ENCODE measurements at places on chromosomes 1 and 21.

DNA sequence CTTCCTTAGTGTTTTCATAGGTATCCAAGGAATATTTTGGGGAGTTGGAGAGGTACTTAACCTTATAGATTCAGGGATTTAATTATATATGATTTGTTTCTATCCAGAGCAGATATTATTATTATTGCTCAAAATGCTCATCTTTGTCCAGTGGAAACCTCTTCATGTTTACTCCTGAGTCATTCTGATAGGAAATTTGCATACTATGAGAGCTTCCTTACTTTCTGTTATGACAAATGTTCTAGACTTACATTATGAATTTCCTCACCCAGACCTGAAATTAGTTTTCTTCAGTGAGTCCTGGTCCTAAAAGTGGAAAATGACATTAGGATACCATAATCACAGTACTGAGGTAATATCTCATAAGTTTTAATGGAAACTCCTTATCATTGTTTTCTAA is 57.5 kb upstream of the PLPPR5 start:
- DNase-seq: no peak

GRCh38 chr1:156075775-156076204 is 6.5 kb downstream of the MEX3A start:
- no peak for DNase-seq

GRCh38 chr1:115839679-115840237 is 1.2 kb downstream of the NHLH2 start:
- DNase-seq: no peak

DNA sequence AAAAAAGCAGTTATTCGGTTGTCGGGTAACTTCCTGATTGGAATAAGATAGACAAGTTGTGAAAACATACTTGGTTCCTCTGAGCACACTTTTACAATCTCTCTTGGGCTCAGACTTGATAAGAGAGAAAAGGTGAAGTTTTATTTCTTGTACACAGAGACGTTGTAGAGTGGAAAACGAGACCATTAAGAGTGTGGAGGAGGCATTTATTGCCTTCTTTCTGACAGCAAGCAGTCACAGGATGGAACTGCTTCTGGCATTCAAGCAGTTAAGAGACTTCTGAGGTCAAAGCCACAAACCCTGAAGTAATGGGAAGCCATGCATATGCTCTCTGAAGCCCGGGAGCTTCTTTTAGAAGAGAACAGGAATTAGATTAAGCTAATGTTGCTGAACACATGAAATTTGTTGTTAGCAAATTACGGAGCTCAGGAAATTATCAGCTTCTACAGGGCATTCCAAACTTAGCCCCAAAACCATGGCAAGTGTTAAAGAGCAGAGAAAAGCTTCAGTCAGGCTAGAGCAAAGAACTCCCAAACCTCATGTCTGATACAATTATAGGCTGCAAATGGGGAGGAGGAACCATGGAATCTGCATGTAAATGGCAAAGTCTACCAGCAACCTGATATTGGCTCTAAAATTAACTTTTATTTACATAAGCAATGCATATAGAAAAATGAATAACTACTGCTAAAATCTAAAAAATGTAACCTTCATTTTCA is 26.0 kb downstream of the S1PR1 start:
- no peak for DNase-seq

GRCh38 chr1:2580691-2581090 is 5.9 kb upstream of the PRXL2B start:
- DNase-seq: no peak

GRCh38 chr1:185439727-185440415 is 122.8 kb upstream of the IVNS1ABP start:
- peak; percentile 24 for DNase-seq

Data from NCI-H460 (cell line).